Epithelial cell of esophagus (primary cell): ENCODE measurements at places on chromosomes 16 and 17.
A peak's percentile ranks its signal among the peaks of the same experiment; 100 is the strongest.

DNA sequence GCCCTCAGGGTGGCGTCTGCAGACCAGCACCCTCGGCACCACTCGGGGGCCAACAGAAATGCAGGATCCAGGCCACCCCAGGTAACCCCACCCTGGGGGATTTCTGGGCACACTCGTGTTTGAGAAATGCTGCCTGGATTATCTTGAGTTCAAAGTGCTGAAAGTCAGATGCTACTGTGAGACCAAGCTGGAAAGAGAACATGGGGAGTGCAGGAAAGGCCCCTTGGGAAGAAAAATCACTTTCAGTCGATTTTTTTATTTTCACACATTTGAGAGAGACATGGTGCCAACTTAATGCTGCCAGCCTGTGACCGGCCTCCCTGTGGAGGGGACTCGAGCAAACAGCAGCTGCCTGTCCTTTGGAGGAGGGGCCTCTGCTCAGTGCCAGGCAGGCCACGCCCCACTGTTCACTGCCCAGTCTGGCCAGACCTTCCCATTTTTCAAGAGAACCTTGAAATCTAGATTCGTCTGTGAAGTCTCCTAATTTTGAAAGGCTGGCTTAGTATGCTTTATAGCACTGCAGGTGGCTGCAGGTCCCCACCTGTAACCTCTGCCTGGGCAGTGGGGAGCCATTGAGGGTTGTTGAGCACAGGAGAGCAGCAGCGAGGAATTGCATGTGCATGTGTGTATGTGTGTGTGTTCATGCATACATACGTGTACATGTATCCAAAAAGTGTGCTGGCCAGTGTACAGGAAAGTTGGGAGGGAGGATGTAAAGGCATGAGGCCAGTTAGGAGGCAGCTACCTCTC lies 70.7 kb upstream of the PLCG2 start:
- DNase-seq = no peak

- no peak for DNase-seq
Measured at GRCh38 chr17:51006601-51007000, 114.1 kb downstream of the SPAG9 start.

DNA sequence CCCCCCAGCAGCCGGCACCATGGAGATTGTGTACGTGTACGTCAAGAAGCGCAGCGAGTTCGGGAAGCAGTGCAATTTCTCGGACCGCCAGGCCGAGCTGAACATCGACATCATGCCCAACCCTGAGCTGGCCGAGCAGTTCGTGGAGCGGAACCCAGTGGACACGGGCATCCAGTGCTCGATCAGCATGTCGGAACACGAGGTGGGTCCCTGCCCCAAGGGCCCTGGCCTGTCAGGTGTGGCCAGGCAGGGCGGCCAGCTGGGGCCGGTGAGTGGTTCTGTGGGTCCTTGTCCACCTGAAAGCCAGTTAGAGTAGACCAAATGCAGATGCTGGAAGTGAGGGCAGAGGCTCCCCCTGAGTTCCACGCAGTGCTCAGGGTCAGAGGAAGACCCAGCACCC lies 7.8 kb downstream of the DNAI2 start:
- DNase-seq = no peak

GRCh38 chr16:56688762-56689161 lies 6.5 kb downstream of the MT1X start:
- DNase-seq = no peak

GRCh38 chr17:13395862-13396261 lies 205.9 kb downstream of the HS3ST3A1 start:
- DNase-seq = peak; percentile 42

GRCh38 chr17:55336426-55336825 lies 71.7 kb downstream of the HLF start:
- DNase-seq = no peak

DNA sequence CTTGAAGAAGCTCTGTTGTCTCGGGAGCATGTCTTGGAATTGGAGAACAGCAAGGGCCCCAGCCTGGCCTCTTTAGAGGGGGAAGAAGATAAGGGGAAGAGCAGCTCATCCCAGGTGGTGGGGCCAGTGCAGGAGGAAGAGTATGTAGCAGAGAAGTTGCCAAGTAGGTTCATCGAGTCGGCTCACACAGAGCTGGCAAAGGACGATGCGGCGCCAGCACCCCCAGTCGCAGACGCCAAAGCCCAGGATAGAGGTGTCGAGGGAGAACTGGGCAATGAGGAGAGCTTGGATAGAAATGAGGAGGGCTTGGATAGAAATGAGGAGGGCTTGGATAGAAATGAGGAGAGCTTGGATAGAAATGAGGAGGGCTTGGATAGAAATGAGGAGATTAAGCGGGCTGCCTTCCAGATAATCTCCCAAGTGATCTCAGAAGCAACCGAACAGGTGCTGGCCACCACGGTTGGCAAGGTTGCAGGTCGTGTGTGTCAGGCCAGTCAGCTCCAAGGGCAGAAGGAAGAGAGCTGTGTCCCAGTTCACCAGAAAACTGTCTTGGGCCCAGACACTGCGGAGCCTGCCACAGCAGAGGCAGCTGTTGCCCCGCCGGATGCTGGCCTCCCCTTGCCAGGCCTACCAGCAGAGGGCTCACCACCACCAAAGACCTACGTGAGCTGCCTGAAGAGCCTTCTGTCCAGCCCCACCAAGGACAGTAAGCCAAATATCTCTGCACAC lies 21.2 kb downstream of the AKAP1 start:
- DNase-seq = peak; percentile 7

- DNase-seq = no peak
Measured at GRCh38 chr16:54459509-54460262, 173.1 kb upstream of the IRX3 start.

- DNase-seq = no peak
Measured at GRCh38 chr17:39684369-39685192, 3.3 kb downstream of the PGAP3 start.

GRCh38 chr16:31157136-31157535 lies 7.3 kb upstream of the PRSS36 start:
- no peak for DNase-seq

DNA sequence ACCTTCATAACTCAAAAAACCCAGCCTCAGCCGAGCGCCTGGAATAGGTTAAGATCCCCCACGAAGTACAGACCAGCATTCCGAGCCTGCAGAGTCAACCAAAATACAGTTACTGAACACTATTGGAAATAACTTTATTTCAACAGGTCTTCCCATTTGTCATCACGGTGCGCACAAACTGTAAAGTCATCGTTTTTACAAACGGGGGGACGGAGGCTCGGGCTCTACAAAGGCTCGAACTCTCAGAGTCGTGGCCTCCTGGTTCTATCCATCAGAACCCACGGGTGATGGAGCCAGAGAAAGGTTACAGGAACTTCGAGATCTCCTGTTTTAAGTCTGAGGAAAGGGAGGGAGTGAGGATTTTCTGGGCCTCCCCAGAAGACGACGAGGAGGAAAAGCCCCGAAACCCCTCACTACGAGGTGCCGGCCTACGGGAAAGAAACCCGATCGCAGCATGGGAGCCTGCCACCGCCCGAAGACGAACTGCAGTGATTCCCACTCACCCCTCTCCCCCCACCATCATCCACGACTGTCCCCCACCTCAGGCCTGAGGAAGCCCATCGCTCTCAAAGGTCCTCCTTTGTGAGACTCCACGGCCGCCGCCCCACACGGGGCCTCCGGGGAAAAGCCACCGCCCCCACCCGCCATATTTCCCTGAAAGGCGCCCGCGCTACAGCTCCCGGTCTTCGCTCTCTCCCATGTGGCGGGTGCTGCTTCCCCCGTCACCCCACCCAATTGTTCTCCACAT lies 917 bp downstream of the YWHAE start:
- peak; percentile 39 for DNase-seq

- no peak for DNase-seq
Measured at GRCh38 chr17:77735081-77735565, 223.4 kb upstream of the TNRC6C start.

DNA sequence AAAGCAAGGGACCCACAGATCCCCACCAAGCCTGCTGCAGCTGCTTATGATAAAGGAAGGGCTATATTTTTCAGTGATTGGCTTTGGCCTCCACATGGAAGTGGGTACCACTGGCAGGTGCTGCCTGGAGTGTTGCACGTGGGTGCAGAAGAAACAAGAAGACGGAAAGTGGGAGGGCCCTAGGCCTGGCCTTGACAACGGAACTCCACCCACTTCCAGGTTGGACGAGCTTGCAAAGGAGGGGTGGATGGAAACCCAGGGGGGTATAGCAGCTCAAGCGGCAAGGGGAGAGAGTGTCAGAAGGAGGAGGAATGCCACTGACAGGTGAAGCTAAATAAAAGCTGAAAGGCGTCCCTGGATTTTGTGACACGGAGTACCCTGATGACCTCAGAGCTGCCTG lies 20.3 kb downstream of the TRIM25 start:
- no peak for DNase-seq

- DNase-seq = no peak
Measured at GRCh38 chr16:57773019-57773418, 29.3 kb downstream of the KIFC3 start.

- DNase-seq = no peak
Measured at GRCh38 chr17:11636771-11637170, 38.5 kb downstream of the DNAH9 start.

- no peak for DNase-seq
Measured at GRCh38 chr17:16943032-16943352, 28.9 kb downstream of the TNFRSF13B start.

GRCh38 chr16:58034774-58035173 lies 9.2 kb downstream of the MMP15 start:
- DNase-seq = no peak

DNA sequence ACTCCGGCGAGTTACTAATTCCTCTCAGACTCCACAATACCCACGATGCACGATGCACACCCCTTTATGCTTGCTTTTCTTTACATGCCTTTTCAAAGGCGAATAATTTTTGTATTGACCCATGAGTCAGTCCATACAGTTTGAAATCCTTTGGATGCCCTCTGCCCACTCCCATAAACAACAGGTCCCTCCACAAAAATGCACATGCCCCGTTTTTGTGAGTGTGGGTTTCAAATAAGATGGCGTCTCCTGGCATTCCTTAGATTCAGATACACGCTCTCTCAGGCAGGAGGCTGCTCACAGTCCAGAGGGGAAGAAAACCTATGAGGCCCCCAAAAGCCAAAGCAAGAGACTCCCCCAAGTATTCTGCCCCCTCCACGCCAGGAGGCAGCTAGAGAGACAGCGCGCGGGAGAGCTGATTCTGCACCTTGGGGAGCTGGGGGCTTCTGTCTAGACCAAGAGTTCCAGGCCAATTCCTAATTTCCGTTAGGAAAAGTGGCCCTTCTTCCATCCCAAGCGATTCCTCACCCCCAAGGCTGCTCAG lies 19.6 kb upstream of the HOXB9 start:
- no peak for DNase-seq

GRCh38 chr16:10076037-10076436 lies 106.2 kb downstream of the GRIN2A start:
- no peak for DNase-seq

GRCh38 chr16:81905277-81905676 lies 106.0 kb downstream of the SDR42E1 start:
- no peak for DNase-seq

- no peak for DNase-seq
Measured at GRCh38 chr16:20931066-20931600, 30.6 kb downstream of the LYRM1 start.

DNA sequence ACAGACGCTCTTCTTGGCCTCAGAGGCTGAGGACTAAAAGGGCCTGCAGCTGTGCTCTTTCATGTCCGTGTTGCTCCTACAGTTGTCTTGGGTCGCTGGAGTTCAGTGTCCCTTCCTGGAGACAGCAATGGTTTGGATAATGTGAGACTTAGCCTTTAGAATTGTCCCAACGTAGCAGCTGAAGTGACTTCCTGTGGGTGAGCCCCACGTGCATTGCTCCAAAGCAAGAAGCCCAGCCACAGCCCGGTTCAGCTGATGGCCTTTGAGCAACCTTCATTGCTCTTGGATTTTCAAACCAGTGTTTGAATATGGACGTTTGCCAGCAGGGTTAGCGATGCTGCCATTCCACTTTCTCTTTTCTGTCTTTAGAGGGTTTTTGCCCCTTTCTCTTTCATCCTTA lies 19.7 kb downstream of the TMEM11 start:
- no peak for DNase-seq

DNA sequence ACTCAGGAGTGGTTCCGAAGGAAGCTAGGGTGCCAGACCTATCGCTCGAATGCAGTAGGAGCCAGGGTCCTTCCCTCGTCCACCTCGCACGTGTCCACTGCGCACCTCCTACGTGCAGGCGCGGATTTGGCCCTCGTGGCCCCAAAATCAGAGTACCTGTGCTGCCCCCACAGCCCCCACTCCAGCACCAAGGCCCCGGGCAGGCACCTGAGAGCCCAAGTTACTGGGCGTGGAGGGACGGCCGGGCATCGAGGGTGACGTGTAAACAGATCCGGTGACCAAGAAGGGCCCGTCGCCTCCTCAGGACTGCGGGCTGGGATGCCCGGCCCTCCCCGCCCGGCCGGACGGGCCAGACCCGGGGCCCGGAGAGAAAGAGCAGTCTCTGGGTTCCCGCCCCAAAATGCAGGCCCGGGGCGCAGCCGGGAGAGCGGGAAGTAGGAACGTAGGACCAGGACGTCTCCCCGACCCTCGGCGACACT lies 492 bp downstream of the SLC25A39 start:
- peak; percentile 34 for DNase-seq

DNA sequence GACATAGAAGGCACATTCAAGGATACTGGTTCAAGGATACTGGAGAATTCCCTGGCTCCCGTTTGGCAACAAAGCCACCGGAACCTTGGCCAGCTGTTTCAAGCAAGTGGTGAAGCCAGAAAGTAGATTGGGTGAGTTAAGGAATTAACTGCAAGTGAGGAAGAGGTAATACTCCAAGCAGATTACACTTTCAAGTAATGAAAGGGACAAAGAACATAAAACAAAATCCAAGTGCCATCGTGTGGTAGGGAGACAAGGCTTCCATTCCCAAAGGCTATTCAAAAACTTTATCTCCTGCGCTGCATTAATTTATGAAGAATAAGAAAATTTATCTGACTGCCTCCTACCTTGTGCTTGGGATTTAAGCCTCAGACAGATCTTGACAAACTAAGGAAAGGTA lies 27.8 kb downstream of the XPO6 start:
- DNase-seq = no peak

DNA sequence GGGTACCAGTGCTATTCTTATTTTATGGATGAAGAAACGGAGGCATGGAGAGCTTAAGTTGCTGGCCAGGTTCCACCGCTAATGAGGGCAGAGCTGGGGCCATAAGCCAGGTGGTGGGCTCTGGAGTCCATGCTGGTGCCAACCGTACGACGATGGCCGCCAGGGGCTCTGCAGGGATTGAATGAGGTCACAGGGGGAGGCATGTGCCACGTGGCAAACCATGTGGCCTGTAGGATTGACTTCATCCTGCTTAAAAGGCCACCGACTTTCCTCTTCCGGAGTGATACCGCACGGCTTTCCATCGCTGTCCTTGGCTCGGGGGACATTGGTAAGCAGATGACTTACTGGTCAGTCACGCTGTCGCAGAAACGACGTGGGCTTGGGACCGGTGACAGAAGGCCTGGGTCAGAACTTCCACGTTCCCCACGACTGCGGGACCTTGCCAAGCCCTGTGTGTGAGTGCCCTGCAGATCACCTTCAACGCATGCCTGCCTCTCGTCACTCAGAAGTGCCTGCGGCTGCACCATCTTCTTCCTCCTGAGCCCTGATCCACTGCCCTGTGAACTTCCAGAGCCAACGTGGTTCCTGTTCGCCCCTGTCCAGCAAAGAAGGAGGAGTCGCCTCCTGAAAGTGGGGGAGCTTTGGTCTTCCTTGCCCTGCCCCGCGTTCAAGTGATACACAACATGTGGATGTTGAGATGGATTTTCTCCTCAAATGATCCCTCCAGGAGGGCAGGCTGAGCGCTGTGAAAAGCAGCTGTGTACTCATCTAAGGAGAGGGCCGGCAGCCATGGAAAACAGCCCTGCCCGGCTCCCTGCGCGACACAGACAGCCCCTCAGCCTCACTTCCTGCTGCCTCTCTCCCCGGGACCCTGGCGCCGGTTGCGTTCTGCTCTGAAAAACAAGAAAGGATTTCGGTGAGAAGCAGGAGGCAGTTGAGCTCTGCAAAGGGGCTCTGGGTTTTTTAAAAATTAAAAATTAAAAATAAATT lies 176.7 kb downstream of the C16orf95 start:
- DNase-seq = no peak
